Effector CD8-positive, alpha-beta T cell (primary cell): ENCODE measurements at places on chromosomes 2 and 18.

GRCh38 chr2:225140723-225141122 lies 98.5 kb upstream of the DOCK10 start:
- no peak for DNase-seq

DNA sequence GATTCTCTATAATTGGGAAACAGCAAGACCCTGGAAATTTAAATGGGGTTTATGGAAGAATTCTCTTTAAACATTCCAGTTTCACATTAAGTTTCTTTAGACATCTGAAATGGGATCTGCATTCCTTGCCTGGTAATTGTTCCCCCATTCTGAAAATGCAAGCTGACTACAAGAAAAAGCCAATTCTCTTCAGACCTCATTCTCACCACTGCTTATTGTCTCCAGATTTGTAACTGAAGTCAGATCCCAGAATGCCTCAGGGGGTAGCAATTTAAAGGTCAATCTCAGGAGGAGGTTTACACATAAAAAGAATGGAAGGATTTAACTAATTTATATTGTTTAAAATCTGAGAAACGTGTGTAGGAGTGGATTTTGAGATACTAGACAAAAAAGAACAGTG lies 41.2 kb downstream of the COL3A1 start:
- DNase-seq: no peak

DNA sequence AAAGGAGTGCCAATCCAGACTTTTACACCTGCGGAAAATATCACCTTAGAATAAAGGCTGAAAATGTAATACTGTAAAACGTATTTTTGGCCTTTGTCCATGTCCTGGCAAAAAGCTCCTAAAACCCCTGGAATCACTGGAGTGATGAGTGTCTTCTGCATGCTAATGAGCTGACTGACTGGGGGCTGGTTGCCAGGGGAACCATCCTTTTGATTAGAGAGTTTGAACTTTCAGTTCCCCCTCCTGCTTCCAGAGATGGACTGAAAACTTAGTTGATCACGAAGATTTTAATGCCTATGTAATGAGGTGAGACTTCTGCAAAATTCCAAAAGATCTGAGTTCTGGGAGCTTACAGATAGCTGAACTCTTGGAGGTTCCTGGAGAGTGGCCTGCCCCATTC lies 20.5 kb downstream of the PUM2 start:
- DNase-seq: no peak

DNA sequence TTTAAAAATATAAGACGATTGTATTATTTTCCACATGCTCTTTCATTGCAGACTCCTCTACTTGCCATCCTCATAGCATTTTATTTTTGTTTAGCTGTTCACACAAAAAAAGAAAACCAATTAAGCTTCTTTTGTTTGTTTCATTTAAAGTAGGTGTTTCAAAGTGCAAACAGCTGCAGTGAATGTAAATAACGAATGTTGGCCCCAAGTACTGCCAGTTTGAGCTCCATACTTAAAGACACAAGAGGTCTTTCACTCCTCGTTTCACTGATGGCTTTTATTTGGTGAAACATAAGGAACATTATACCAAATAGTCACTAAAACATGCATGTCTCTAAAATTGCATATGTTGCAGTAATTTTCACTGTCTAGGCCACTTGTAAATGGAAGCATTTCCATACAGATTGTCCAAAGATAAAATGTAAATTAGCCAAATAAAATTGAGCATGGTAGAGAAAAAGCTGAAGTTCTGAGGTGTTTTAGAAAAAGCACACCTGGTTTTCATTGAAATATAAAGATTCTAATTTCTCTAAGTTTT lies 253.4 kb downstream of the TMX3 start:
- no peak for DNase-seq

GRCh38 chr2:39227628-39228412 lies 15.9 kb downstream of the CDKL4 start:
- DNase-seq: peak; percentile 51

DNA sequence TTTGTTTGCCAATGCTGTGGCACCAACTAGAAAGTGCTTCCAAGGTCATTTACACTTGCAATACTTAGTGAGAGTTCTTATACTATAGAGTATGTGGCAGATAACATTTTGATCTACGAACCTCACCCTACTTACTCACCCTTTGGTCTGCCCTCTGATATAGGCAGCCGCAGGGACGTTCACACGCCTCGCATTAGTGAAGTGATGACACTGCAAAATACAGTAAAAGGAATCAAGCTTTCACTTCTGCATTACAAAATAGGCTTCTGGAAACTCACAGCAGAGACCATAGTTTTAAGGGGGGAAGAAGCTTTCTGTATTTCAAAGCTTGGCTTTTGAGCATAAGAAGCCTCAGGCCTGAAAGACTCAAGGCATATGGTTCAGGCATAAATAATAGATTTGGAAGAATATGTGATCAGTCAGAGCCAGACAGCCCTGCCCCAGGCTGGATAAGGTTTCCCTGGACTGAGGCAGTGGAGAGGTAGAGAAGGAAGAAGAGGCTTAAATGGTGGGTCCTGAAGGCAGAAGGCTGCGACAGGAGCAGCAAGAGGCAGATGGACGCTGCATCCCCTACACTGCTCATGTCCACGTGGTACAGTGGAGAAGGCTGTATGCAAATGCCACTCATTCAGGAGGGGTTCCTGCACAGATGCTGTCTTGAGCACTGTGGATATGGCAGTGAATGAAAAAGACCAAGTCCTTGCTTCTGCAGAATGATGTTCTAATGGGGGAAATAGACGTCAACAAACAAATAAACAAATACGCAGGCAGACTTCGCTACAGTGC lies 63.1 kb downstream of the FECH start:
- no peak for DNase-seq

DNA sequence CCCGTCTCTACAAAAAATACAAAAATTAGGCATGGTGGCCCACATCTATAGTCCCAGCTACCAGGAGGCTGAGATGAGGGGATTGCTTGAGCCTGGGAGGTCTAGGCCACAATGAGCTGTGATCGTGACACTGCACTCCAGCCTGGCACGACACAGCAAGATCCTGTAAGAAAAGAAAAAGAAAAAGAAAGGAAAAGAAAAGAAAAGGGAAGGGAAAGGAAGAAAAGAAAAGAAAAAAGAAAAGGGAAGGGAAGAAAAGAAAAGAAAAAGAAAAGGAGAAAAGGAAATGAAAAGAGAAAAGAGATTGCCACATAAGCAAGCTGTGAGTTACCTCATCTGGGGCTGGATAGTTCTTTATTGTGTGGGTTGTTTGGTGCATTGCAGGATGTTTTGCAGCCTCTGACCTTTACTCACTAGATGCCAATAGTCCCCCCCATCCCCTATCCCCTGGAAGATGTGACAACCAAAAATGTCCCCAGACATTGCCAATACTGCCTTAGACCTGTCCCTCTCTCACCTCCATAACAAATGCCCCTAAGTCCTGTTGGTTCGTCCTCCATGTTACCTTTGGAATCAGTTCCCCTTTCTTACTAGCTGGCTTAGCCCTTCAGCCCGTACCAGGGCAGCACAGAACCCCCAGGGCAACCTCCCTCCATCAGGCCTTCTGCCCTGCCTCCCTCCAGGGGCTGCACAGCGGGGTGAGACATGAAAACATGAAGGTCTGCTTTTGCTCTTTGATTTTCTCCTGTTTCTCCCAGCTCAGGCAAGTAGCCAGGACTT lies 8.9 kb downstream of the ASPRV1 start:
- DNase-seq: no peak
